ENCODE measurements at places on chromosomes 3 and 15.

- DNase-seq, result no peak
These were observed 488.9 kb downstream of the GABRG3 start for GRCh38 chr15:27459836-27460235.

GRCh38 chr3:11300970-11301369 is 28.8 kb downstream of the ATG7 start:
- DNase-seq, result no peak

GRCh38 chr3:67531181-67532101 is 123.0 kb downstream of the SUCLG2 start:
- no peak for DNase-seq

- DNase-seq, result no peak
These were observed 1.7 kb upstream of the CX3CR1 start for GRCh38 chr3:39281533-39281932.

DNA sequence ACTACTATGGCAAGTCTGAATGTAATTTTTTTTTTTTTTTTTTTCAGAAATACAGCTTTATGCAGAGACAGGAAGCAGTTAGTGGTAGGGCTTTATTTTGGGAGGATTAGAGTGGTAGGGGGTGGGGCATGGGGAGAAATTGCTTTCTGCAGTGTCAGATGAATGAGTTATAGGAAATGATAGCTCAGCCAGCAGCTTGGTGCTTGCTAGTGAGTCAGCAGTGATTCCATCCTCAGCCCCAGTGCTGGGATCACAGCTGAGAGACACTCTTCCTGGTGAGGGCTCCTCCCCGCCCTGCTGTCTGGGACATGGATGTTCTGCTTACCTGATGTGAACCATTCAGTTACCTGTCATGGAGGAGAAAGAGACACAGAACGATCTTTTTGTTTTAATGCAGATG is 39.6 kb downstream of the SEMA6D start:
- no peak for DNase-seq

DNA sequence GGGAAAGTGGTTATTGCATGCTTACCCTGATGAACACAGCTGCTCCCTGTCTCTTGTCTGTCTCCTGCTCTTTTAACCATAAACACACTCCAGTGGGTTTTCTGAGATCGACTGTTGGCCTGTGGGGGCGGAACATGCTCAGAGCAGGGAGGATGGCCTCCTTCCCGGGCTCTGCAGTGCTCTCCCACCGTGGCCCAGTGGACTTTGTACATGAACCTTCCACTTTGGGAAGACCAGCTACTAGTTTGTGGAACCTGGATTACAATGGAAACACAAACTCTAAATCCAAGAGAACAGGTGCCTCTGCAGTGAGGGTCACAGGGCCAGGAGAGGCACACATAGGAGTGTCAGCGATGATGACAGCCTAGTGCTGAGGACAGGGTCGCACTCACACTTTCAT is 56.5 kb downstream of the KLF13 start:
- DNase-seq, result no peak

GRCh38 chr3:42827654-42828053 is 18.4 kb downstream of the ACKR2 start:
- no peak for DNase-seq

- DNase-seq, result no peak
These were observed 27.6 kb upstream of the GAP43 start for GRCh38 chr3:115595611-115596275.

GRCh38 chr3:9808345-9809037 is 1.6 kb upstream of the TTLL3 start:
- peak; percentile 78 for DNase-seq

DNA sequence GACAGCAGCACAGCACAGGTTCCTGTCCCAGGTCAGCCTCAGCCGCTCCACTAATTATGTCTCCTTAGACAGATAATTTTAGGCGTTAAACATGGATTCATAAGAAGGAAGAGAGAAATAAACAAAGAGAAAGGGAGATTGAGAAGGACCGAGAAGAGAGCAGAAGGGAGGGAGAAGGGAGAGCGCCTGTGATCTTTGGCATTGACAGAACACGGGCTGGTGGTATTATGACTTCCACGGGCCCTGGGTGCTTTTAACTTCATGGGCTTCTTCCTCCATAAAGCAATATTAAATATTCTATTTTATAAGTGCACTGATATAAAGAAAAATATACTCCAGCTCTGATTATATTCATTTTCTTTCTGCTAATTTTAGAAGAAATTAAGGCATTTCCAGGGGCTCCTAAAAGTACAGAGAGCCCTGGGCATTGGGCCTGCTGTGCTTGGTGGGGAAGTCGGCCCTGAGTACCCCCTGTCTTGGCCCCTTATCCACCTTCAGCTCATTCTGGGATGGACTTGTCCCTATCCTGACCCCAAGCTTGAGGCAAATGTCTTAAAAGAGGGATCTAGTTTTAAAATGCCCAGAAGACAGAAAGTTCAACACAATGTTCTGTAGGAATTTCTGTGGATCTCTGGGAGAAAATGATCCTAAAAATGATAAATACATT is 135.3 kb downstream of the MEX3B start:
- DNase-seq, result no peak

DNA sequence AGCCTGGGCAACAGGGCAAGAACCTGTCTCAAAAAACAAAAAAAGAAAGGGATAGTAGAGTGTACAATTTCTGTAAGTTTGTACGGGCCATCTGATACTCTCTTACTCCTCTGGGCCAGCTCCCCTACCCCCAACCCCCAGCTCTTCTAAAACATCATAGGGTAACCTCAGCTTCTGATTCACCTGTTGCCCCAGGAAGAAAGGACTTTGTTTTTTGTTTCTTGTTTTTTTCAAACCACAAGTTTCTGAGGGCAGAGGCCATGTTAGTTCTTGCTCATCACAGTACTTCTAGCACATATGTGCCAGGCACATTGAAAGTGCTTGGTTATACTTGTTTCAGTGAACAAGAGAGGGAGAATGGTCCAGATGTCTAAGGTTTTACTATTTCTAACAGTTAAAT is 20.2 kb downstream of the ATOSA start:
- DNase-seq, result no peak

DNA sequence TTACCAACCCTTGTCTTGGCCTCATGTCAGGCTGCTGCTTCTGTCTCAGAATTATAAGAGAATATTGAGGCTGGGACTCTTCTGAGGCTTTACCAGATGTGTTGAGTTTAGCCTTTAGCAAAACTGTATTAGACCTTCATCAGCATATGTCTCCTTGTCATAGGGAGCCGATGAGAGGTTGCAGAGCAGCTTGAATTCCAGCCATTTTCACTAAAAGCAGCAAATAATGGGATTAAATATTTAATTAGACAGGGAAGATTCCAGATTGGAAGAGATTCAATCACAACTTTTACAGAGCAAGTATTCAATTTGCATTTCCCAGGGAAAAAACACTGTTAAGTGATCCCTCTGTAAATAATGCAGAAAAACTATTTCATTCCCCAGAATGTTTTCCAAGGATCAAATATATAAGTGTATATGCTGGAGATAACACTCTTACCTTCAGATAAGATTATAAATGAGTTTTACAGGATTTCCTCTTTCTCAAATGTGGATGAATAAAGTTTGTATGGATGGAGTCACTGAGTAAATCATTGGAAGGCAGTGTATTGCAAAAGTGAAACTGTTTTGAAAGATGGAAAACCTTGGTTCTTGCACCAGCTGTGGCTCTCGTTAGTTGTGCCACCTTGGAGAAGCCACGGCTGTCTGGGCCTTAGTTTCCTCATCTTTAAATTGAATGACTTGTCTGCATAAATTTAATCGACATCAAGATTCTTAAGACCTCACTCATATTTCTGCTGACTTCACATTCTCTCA is 466.4 kb upstream of the SGO1 start:
- no peak for DNase-seq

GRCh38 chr3:134363381-134363755 is 10.9 kb downstream of the AMOTL2 start:
- no peak for DNase-seq

GRCh38 chr3:64094713-64095079 is 71.4 kb upstream of the PSMD6 start:
- no peak for DNase-seq

GRCh38 chr15:73538563-73539211 is 94.5 kb downstream of the NPTN start:
- no peak for DNase-seq

Measured in Karpas-422 (cell line).